ENCODE measurements at places on chromosomes 1 and 21.

GRCh38 chr1:14476170-14476955, 122.1 kb upstream of the KAZN start:
- no peak for DNase-seq

DNA sequence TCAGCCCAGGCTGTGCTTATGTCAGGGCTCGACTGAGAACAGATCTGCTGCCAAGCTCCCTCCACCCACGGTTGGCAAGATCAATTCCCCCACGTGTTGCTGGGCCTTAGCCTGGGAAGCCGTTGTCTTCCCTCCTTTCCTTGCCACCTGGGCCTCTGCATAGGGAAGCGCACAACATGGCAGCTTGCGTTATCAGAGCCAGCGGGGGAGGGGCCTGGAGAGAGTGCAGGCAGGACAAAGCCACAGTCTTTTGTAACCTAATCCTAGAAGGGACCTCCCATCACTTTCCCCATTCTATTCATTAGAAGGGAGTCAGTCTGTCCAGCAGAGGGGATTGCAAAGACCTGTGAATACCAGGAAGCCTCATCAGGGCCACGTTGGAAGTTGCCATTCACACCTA, 17.0 kb upstream of the IGSF21 start:
- no peak for DNase-seq

DNA sequence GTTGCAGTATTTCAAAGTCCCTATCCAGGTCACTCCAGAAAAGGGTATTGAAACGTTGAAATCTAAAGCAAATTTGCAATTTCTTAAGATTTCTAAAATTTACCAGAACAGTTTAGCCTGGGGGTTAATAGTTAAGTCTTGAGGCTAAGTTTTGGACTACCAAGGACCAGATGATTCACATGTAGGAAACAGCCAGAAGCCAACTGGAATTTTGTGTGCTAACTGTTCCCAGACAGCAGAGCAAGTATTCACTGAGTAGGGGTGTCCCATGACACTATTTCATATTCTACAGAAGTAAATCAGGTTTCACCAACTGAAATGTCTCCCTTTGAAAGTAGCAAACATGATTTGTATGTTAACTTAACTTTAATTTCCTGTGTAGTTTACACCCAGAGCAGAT, 11.5 kb upstream of the C1orf105 start:
- DNase-seq = no peak

DNA sequence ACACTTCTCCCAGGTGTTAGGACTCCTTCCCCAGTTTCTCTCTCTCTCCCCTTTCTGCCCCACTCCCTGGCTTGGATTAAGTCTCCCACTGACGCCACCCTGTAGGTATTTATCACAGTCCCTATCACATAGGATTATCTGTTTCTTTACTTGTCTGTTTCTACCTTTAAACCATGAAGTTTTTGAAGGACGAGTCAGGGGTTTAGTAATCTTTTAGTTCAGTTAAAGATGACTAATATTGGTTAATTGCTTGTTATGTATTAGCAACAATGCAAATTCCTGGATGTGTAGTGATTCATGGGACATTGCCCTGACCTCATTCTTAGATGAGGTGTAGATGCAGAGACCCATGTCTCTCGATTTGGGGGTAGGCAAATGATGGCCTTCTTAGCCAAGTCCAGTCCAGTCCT, 6.4 kb downstream of the LAMC1 start:
- no peak for DNase-seq

DNA sequence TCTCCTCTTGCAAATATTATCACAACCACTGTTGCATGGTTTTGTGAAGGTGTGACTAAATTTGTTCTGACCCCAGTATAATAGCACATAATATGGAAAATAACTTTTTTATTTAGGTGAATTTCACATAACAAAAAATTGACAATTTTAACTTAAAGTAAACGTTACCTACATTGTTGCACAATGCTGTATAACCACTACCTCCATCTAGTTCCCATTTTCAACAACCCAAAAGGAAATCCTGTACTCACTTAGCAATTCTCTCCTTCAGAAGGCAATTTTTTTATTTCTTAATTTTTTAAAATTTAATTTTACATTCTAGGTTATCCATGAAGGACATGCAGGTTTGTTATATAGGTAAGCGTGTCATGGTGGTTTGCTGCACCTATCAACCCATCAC, 95.2 kb downstream of the KCNJ6 start:
- DNase-seq = no peak

DNA sequence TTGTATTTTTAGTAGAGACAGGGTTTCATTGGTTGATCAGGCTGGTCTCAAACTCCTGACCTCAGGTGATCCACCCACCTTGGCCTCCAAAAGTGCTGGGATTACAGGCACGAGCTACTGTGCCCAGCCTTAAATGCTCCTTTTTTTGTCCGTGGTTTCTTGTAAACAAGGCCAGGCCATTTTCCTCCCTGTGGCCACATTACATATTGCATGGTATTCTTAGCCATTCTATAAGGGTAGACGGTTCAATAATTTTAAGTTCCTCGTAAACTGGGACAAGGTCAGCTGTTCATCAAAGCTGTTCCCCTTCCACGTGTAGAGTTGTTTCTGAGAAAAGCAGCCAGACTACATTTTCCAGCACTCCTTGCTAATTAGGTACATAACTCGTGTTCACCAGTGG, 10.3 kb upstream of the LUZP1 start:
- peak; percentile 51 for DNase-seq

DNA sequence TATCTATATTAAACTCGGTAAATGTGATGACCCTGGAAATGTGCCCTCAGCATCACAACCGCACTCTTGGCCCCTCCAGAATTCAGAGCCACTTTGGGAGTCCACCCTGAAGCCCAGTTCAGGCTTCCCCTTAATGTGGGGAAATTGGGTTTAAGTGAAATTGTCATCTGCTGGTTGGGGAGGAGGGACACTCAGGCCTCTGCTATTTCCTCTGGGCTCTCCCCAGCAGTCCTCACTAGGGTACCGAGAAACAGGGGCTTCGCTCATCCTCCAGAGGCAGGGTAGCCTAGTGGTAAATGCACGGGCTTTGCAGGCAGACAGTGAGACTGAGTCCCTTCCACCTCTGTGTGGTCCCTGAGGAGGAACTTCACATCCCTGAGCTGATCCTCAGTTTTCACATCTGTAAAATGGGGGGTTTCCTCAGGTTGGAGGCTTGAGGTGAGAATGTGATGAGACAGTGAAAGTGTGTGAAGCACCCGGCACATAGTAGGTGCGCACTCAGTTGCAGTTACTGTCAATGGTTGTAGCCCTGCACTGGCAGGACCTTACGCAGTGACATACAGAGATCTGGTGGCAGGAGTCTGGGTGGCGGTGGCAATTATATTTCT, 14.6 kb upstream of the WNT4 start:
- DNase-seq = no peak

DNA sequence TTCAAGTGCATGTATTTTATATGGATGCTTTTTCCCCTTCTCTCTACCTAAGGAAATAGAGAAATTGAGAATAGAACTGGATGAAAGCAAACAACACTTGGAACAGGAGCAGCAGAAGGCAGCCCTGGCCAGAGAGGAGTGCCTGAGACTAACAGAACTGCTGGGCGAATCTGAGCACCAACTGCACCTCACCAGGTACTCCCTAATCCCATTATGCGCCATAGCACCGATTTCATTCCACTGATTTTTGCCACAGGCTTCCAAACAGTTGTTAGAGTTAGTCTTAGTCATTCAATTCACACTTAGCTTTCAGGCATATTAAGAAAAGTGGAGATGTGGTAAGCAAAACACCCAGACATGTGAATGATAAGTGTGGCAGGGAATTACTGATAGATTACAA, 122.8 kb downstream of the SDCCAG8 start:
- no peak for DNase-seq

- no peak for DNase-seq
Observed at GRCh38 chr1:190615818-190616217, 138.2 kb upstream of the BRINP3 start.

GRCh38 chr1:89865498-89866382, 44.9 kb downstream of the LRRC8D start:
- DNase-seq = peak; percentile 24
